ENCODE measurements at places on chromosomes 2 and 18. TPM values are rescaled to one million over a fixed set of nuclear protein-coding genes. Genes with fewer than 3 reads are reported as not detected.

PLA2R1 gene
- 6.7 TPM for total RNA-seq

DNA sequence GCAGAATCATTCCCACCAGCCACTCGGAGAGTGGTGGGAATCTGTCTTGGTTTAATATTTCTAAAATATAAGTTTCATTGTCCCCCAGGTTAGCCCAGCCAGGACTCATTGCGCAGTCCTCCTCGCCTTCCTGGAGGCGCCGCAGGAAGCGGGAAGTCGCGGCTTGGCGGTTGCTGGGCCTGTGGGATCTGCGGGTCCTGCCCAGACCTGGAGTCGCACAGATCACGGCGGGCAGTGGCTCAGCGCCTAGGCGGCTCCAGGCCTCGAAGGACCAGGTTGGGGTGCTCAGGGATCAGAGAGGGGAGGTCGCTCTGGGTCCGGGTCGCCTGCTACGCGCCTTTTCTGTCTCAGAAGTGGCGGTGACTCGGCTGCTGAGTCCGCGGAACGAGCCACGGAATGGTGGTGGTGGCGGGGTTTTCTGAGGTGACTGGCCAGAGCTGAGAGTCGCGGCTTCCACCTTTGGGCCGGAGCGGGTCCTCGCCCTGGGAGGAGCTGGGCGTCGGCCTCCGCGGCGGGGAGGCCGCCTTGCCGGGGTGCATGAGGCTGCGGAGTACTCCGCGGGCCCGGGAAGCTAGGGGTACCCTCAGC is 2.6 kb downstream of the HOXD3 start:
- DNase-seq: no peak

GRCh38 chr2:42545841-42546390 is 22.5 kb upstream of the MTA3 start:
- DNase-seq: no peak

DNA sequence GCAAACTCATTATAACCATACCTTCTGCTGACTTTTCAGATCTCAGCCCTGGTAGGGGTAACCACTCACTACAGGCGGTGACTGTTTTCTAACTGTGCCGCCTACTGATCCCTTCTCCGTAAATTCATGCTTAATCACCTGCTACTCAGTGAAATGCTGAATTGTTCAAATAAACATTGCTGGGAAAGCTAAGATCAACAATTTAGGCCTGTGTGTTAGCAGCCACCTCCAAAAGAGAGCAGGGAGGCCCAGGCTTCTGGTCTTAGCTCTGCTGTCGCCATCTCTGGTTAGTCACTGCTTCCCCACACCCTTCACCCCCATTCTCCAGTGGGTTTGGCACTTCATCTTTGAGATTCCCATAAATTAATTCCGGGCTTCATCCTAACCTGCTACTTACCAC is 21.8 kb upstream of the NT5C1B start:
- no peak for DNase-seq

GRCh38 chr18:5890331-5891183 is 4.8 kb downstream of the TMEM200C start:
- DNase-seq: peak; percentile 29
